HT-29 (cell line): ENCODE measurements at places on chromosomes 2 and 18. TPM values are rescaled to one million over a fixed set of nuclear protein-coding genes. Genes with fewer than 3 reads are reported as not detected.

GRCh38 chr18:38539371-38539770 is 973.8 kb upstream of the CELF4 start:
- DNase-seq = no peak

GRCh38 chr2:179533875-179534274 is 269.2 kb upstream of the SESTD1 start:
- no peak for DNase-seq

DNA sequence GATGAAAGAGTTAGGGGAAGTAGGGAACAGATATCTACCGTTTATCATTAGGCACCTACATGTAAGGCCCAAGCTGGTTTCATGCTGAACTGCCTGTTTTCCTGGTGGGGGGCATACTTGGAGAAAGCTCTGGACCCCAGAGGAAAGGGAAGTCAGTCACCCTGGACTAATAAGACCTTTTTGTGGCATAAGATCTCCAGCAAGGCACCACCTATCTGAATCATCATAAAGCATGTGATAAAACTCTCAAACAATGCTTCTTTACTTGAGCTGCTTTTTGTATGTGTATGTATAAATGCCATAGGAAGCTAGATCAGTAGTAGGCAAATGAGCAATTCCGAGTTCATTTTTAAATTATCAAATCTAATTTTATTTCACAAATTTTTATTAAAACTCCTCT is 104.8 kb downstream of the TANC1 start:
- DNase-seq = peak; percentile 38

SLC39A10 gene
- 7.6 and 10.3 TPM in 2 replicates for total RNA-seq

DNA sequence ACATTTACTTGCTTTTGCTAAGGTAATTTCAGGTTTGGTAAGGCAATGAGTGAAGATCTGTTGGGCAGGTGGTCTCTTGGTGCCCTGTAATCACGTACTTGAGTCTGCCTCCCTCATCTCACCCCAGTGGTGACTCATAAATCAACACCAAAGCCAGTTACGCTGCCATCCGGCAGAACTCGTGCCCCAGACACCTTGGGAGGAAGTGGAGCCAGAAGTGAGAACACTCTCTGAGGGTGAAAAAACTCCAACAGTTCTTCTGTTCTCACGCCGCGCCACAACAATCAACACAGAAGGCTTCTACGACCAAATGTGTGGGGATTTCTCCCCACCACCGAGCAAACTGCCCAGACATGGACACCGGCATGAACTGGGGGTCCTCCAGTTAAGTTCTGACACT is 206.2 kb downstream of the ARL4C start:
- no peak for DNase-seq

SPIRE1 gene
- 2.5 and 3.2 TPM in 2 replicates for total RNA-seq

GRCh38 chr2:40178971-40179370 is 272.9 kb downstream of the SLC8A1 start:
- DNase-seq = no peak

- no peak for DNase-seq
These were observed 21.0 kb upstream of the RRM2 start for GRCh38 chr2:10101491-10101890.

DNA sequence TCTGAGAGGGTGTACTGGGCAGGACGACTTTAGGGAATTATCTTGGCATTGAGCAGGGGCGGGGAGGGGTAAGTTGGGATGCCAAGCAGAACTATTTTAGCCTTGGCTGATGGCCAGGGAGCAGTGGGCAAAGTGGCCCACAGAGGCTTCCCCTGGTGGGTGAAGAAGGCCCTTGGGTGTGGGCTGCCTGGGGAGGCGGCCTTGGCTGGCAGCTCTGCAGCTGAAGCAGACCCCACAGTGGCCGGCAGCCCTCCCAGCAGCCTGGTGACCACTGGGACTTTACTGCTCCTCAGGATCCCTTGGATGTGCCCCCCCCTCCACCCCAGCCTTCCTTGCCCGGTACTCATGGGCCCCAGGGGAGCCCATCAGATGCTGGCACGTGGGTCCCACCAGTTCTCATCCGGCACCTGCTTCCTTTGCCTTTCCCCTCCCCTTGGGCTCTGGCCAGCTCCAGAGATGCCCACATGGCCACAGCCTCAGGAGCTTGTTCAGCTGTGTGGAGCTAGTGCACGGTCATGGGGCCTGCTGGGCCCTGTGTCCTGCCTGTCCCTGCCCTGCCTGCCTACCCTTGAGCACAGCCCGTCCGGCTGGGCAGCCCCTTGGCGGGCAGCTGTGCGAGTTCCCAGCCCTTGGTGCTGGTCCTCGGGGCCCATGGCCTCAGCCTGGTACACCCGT is 122.1 kb upstream of the HS6ST1 start:
- DNase-seq = no peak

TGFA gene
- 37.5 and 43.3 TPM in 2 replicates for total RNA-seq

DNA sequence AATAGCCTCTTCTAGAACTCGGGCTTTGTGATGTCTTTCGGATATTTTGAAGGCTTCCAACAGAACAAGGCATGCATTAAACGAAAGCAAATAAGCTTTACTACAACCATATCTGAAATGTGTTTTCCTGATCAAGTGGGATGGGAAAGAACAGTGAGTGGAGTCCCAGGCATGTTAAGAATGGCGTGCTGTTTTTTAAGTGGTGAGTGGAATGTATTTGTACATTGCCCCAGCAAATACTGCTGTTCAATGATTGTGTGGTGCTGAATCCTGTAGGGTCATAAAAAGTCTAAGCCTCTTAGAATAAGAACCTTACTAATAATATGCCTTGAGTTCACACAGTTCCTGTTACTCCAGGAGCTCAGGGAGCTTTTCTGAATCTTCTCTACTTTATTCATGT is 52.5 kb downstream of the POMC start:
- no peak for DNase-seq

DNA sequence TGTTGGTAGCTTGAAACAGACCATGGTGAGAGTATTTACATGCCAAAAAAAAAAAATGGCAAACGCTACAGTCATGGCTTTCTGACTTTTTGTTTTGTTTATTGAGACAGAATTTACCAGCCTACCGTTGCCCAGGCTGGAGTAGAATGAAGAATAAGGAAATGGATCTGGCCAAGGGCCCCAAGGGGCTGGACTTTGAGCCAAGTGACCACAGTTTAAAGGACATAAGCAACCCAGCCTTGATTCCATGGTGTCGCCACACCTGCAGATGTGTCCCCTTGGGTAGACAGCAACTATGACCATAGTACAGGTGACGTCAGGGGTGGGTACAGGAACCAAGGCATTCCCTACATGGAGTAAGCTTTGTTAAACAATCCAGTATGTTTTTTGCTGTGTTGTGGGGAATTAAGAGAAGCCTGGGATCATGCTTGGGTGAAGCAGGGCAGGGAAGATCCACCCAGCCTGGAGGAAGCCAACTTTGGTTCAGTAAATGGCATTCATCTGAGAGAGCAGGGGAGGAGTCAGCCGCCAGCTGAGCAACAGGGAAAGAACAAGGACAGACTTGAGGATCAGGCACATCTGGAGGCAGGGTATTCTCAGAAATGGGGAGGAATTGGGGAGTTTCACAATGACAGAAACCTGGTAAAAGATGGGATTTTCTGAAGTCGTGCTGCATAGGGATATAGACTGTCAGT is 110.3 kb upstream of the SH3BP4 start:
- DNase-seq = peak; percentile 57

GRCh38 chr18:11009869-11010268 is 139.5 kb downstream of the PIEZO2 start:
- no peak for DNase-seq

GRCh38 chr2:235043762-235044500 is 92.1 kb downstream of the SH3BP4 start:
- no peak for DNase-seq

RMDN2 gene
- total RNA-seq = 0.81 and 2.2 TPM in 2 replicates

DNA sequence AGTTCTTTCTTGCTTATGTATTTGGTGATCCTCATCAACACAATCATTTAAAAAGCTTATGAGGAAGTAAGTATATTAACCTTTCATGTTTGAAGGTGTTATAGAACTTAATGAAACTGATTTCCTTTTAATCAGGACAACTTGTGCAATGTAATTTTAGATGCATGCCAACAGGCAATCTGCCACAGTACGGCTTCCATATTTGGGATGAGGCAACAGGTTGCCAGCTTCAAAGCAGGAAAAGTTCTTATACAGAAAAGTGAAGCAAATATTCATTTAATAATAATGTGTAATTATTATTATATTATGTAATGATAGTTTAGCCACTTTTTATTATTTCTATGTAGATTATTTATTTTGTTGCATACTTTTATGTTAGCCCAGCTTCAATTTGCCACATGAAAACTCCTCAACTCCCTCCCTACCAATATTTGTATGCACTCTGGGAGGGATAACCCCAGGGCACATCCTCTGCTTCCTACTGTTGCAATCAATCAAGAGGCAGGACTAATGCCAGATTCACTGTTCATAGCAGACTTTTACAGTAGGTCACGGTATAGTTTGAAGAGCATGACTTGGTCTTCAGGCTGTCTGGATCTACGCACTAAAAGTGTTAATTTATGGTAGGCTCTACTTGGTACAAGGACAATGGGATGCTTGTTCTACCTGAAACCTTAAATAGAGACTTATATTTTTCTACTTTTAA is 277.2 kb downstream of the AGPS start:
- DNase-seq = no peak

GRCh38 chr2:10217489-10218435 is 84.9 kb upstream of the HPCAL1 start:
- DNase-seq = no peak

GRCh38 chr18:48889115-48889941 is 61.4 kb downstream of the SMAD7 start:
- DNase-seq = no peak

DNA sequence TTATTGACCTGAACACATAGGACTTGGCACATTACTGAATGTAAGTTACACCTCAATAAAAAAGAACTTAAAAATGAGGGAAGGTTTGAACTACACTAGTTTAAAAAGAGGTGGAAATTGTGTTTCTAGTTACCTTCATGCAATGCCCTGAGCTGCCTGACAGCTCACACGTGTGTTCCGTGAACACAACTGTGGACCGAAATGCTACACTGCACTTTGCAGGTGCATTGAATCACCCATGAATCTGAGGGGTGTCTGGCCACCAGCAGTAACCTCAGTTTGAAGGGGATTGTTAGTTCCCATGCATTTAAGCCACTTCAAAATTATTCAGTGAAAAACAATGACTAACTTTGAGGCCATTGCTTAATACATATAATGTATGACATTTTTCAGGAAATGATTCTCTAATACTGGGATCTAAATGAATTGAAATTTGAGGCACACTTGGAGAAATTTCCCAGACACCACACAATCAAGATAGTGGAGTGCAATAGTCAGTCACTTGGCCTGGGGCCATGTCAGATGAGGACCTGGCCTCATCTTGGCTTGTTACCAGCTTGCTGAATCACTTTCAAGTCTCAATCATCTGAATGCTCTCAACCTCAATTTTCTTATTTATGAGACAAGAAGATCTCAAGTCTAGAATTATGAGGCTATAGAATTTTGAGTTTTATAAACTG is 59.3 kb downstream of the MYL12B start:
- peak; percentile 30 for DNase-seq

- DNase-seq = peak; percentile 47
These were observed 23.0 kb upstream of the TAF1B start for GRCh38 chr2:9820020-9820973.
